ENCODE measurements at places on chromosomes 6 and 20.

DNA sequence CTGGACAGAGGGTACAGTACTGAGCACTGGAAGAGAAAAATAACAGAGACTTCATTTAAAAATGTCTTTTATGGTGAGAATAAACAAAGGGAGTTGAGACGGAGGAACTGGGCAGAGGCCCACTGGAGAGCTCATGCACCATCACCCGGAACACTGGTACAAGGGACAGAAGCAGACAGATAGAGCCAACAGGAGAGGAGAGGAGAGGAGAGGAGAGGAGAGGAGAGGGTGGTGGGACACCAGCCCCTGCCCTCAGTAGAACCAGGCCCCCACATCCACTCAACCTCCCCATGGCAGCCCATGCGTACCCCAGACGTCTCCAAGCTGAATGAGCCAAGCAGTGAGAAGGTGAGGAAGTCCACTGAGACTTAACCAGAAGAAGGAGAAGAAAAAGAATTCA, 390.5 kb upstream of the CNR1 start:
- no peak for DNase-seq

DNA sequence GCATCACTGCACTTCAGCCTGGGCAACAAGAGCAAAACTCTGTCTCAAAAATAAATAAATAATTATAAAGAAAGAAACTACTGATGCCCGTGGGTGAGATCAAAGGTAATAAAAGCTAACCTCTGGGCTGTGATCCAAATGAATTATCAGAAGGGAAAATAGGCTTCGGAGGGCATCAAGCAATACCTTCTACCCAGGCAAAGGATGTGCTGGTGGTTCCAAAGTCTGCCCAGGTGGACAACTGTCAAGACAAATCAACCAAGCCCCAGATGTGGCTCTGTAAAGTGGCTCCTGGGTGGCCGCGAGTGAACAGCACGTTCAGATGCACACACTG, 95.6 kb downstream of the SCML4 start:
- peak; percentile 19 for DNase-seq

GRCh38 chr6:54491431-54491830, 183.2 kb downstream of the TINAG start:
- DNase-seq: no peak

- no peak for DNase-seq
Observed at GRCh38 chr20:43397147-43397546, 60.5 kb upstream of the SRSF6 start.

- DNase-seq: no peak
Observed at GRCh38 chr20:54497931-54498718, 22.7 kb downstream of the DOK5 start.

GRCh38 chr20:49768204-49769047, 44.2 kb upstream of the SLC9A8 start:
- peak; percentile 61 for DNase-seq

GRCh38 chr20:33947709-33948295, 45.9 kb upstream of the RALY start:
- DNase-seq: no peak

DNA sequence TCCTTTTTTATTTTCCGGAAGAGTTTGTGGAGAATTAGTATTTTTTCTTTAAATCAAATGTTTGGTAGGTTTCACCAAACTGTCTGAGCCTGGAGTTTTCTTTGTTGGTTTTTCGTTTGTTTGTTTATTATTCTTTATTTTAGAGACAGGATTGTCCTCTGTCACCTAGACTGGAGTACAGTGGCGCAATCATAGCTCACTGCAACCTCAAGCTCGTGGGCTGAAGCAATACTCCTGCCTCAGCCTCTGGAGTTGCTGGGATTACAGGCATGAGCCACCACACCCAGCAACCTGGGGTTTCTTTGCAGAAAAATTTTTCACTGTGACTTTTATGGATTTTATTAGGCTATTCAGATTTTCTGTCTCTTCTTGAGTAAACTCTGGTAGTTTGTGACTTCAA, 120.2 kb upstream of the LOC128125822 start:
- no peak for DNase-seq

DNA sequence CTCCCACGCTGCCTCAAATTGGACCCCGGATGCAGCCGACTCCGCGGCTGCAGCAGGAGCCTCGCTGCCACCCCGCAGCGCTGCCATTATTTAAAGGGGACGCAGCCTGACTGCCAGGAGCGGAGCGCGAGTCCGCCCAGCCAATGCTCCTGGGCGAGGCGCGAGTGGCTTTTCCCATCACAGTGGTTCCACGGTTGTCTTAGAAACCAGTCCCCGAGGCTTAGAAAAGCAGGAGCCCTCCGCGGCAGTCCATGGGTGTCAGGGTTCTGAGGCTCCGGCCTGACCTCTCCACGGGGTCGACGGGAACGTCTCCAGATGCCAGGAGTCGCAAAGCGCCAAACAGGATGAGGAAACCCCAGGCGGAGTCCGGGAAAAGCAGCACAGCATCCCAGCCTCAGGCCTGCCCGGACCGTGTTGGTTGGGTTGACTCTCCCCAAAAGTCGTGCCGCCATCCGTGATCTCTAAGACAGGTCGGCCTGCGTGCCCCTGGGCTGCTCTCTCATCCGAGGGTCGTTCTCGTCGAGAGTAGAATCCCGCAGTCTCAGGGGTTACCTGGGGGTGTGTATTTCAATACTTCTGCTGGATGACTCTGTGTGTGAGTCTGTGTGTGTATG, 975.8 kb upstream of the DEFB115 start:
- DNase-seq: no peak

DNA sequence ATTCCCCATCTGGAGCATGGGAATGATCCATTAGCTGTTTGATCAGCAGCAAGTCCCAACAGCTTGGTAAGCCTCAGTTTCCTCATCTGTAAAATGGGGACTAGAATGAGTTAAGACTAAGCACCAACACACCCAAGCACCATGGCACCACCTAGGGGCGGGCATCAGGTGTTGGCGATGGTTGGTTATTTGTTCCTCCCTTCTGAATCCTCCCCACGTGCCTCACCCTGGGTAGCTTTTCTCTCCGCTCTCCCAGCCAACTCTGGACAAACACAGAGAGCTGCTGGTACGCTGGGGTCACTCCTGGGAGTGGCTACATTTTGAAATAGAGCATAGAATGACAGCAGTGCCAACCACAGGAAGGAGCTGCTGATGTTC, 13.3 kb upstream of the ITPR3 start:
- DNase-seq: peak; percentile 21

DNA sequence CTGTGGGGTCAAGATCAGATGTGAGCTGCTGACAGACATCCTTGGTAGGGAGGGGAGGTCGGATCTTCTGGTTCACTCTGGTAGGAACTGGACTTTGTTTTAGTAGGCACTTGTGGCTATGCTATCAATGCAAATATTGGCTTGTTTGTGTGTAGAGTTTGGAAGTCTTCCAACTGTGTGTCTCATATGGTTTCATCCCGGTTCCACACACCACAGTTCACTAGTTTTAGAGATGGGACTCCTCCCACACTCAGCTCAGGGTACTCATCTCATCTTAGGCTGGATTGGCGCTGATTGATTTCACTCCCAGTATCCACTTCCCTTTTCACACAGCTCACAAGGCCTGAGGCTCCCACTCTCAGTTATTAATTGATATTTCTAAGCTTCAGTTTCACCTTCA, 161.3 kb downstream of the THBS2 start:
- peak; percentile 75 for DNase-seq

DNA sequence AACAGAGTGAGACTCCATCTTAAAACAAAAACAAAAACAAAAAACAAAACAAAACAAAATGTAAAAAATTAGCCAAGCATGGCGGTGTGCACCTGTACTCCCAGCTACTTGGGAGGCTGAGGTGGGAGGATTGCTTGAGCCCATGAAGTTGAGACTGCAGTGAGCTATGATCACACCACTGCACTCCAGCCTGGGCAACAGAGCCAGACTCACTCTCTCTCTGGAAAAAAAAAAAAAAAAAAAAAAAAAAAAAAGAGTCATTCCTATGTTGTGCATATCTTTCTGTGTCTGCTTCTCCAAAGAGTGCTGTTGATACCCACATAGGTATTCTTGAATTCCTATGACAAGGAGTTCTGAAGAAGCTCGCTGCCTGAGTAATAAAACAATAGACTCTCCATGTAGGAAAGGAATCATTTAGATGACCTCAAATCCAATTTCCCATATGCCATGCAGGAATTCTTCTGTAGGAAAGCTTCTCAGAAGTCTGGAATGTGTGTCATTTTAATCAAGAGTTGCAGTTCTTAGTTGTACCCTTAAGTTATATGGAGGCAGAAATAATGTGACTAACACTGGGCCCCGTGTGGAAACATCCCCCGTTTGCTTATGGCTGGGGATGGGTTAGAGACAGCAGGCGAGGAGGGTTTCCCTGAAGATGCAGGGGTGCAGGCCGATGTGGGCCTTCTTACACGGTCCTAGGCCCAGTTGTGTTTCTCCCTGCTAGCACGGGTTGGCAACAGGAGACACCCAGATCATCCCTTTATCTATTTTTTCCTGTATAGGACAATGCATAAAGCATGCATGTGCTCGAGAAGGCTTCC, 79.4 kb downstream of the ZDHHC14 start:
- no peak for DNase-seq

DNA sequence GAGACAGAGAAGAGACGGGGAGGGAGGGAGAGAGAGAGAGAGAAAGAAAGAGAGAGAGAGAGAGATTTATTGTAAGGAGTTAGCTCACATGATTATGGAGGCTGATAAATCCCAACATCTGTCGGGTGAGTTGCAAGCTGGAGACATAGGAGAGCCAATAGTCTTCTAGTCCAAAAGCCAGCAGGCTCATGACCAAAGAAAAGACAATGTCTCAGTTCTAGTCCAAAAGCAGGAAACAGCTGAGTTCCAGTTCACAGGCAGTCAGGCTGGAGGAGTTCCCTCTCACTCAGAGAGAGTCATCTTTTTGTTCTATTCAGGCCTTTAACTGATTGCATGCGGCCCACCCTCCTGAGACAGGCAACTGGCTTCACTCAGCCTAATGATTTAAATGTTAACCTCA, 416.6 kb downstream of the PREX1 start:
- no peak for DNase-seq

GRCh38 chr20:23155141-23155590, 69.0 kb upstream of the CD93 start:
- no peak for DNase-seq

DNA sequence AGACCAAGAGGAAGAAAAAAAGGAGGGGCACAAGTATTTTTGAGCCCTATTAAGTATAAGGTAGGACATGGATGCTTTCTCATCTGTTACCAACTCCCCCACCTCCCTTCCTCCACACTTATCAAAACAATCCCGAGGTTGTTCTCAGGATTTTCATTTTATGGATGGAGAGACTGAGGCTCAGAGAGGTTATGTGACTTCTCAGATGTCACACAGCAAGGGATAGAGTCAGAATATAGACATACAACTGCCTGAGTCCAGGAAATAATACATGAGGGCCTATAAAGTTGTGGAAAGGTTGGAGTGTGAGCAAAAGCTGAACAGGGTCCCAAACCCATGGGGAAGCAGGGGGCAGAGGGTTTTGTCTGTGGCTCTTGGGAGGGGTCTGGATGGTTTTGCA, 19.3 kb downstream of the KCNK17 start:
- DNase-seq: no peak

DNA sequence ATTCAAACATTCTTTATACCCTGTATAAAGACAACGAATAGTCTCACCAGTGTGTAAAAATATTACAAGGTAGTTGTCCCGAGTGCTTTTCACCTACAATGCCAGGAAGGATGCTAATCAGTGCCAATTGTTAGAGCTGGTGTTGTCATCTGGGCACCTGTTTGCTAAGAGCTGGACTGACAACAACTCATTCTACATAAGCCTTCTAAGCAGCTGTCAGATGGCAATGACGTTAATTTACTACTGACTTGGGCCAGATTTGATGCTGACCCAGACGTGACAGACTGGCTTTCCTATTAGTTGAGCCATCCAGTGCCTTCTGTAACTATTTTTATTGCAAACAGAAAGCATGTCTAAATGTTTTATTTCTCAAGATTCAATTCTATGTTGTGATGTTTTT, 355.2 kb downstream of the ADGRB3 start:
- DNase-seq: no peak

GRCh38 chr6:163189609-163190008, 224.9 kb upstream of the QKI start:
- DNase-seq: no peak

GRCh38 chr6:119027465-119027864, 51.0 kb downstream of the FAM184A start:
- no peak for DNase-seq

DNA sequence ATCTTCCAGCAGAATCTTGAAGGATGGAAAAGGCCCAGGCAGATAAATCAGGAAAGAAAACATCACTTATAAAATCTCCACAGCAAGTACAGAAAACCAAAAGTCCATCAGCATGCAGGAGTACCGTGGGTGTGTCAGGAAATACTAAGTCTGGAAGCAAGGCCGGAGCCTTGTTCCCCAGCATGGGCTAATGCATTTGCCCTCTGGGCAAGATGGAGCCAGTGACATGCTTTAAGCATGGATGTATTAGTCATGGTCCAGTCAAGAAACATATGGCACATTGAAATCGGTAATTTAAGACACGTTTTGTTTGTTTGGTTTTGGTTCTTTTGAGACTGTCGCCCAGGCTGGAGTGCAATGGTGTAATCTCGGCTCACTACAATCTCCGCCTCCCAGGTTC, 506.0 kb upstream of the JARID2 start:
- no peak for DNase-seq

- no peak for DNase-seq
Observed at GRCh38 chr6:124073820-124074587, 270.3 kb downstream of the NKAIN2 start.

GRCh38 chr6:140360651-140361050, 986.2 kb upstream of the CITED2 start:
- no peak for DNase-seq

DNA sequence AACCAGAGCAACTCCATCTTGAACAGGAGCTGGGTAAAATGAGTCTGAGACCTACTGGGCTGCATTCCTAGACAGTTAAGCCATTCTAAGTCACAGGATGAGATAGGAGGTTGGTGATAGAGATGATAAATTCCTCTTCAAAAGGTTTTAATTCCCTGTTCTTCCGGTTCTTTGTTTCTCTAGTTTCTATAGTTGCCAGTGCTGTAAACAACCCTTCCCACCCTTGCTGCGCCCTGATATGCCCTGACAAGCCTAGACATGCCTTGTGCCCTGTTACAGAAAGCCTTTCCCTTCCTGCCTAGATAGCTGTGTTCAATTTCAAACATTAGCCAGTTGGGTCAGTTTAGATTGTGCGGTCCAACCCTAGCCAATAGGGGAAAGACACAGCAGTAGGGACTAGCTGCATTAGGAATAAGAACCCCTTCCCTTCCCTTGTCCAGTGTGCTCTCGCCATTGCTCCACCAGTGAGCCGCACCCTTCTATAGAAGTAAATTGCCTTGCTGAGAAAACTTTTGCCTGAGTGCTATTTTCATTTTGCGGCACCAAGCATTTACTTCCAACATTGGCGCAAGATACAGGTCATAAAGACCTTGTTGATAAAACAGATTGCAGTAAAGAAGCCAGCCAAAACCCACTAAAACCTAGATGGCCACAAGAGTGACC, 52.5 kb upstream of the CCN2 start:
- no peak for DNase-seq

- no peak for DNase-seq
Observed at GRCh38 chr6:15143086-15143485, 102.8 kb upstream of the JARID2 start.

GRCh38 chr6:10048370-10049297, 366.2 kb downstream of the TFAP2A start:
- no peak for DNase-seq

GRCh38 chr6:31899882-31900722, 1.8 kb downstream of the ZBTB12 start:
- no peak for DNase-seq

All from NCI-H345 (cell line).